RCC 7860 (cell line): ENCODE measurements at places on chromosomes 2 and 18.

- no peak for DNase-seq
Observed at GRCh38 chr2:241081190-241081642, 20.9 kb downstream of the MTERF4 start.

- DNase-seq: peak; percentile 49
Observed at GRCh38 chr2:84631047-84631446, 114.7 kb downstream of the DNAH6 start.

GRCh38 chr2:72115110-72116080 lies 32.3 kb downstream of the CYP26B1 start:
- peak; percentile 92 for DNase-seq

DNA sequence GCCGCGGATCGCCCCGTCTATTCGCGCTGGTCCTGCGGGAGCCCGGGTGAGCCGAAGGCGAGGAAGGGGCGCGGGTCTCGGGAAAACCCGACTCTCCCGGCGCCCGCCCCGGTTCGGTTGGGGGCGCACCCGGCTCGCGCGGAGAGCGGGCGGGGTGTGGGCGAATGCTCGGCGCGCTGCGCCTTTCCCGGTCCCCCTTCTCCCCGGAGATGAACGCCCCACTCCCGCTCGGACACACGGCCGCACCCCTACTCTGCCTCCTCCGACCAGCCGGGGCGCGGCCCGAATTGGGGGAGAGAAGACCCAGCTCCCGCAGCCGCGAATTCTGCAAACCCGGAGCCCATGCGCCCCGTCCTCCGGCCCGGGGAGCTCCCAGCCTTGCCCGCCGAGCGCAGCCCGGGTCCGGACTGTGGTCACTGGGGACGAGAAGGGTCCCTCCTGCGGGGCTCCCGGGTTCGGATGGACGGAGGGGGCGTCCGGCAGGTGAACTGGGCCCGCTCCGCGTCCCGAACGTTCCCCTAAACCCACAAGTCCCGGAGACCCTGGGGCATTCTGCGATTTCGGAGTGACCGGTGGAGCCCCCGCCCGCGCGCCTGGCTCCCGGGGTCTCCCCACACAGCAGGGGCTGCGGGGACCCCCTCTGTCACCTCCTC lies 734 bp downstream of the KCNG2 start:
- DNase-seq: no peak

GRCh38 chr2:48510329-48510728 lies 19.6 kb upstream of the STON1 start:
- DNase-seq: no peak

- no peak for DNase-seq
Observed at GRCh38 chr18:70418546-70419311, 129.9 kb downstream of the SOCS6 start.

GRCh38 chr2:78870343-78870967 lies 155.0 kb upstream of the REG3G start:
- no peak for DNase-seq

GRCh38 chr2:176931588-176932563 lies 280.7 kb upstream of the HNRNPA3 start:
- DNase-seq: peak; percentile 62

GRCh38 chr2:69597843-69598610 lies 45.5 kb downstream of the AAK1 start:
- DNase-seq: no peak

DNA sequence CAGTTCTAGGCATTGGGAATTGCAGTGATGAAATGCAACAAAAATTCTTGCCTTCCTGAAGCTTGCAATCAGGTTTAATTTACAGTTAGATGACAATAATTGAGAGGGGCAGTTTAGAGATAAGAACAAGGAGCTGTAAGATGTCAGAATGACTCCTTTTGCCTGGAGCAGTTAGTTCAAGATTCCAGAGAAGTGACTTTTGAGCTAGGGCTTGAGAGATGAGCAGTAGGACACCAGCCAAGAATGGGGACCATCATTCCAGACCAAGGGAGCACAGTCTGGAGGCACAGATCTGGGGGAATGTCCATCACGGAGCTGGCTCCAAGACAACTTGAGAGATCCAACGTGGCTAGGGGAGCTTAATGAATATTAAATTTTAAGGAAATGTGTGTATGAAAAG lies 26.8 kb downstream of the CACNB4 start:
- DNase-seq: no peak

GRCh38 chr2:8111193-8111592 lies 570.7 kb upstream of the ID2 start:
- DNase-seq: no peak

DNA sequence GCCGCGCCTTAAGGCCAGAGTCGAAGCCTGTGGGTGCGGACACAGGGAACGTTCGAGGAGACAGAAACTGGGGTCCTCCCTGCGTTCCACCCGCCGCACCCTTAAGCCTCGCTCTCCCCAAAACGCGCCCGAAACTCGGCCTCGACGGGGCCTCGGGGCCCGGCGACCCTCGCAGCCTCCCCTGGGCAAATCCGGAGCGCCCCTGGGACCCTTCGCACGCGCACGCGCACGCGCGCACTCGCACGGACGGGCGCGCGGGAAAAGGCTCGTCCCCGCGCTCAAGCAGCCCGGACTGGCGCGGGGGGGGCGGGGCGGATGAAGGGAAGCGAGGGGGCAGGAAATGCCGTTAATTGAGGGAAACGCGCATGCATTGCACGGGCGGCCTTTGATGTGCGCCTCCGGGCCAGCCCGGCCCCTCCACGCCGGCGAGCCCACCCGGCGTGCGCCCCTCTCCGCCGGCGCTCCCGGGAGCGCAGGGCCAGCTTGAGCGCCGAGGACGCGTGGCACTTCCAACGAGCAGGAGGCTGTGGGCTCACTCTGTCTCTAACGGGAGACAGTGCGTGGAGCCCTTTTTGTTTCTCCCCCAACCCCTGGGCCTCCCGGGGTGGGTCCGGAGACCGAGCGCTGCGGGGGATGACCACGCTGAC lies 5.4 kb upstream of the SALL3 start:
- DNase-seq: no peak

GRCh38 chr2:176490061-176490861 lies 221.0 kb downstream of the MTX2 start:
- DNase-seq: no peak

DNA sequence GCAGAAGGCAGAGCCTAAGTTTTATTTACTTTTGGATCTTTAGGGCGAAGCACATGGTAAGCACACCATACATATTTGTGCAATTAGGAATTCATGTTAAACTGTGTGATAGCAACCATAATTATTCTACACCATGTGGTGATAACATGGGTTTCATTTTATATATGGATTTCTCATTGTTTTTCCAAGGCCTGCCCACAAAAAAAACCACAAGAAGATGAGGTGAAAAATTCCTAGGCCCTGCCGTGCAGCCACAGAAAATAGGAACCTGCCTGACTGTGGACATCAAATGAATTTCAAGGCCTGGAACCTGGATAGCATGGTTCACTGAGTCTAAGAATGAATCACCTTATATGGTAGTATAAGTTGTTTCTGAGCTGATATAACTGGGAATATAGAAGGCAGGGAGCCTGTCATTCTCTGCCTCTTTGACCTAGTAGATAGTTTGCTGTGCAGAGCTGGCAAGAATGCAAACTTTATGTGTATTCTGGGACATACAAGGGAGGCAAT lies 22.4 kb upstream of the SSB start:
- peak; percentile 85 for DNase-seq

DNA sequence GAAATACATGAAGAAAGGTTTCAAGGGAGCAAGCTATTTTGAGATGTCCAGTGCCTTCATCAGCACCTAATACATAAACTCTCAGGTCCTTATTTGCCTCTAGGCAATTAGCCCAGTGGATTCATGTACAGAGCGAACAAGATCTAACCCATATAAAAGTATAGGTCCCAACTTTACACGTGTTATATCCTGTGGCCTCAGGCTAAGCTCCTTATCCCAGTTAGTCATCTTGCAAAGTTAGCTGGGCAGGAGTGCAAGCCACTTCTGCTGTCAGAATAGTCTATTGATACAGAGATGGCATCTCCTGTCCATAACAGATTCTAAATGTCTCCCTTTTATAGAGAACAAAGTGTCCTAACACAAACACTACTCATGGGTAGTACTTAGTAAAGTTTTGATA lies 203.9 kb upstream of the PIK3C3 start:
- no peak for DNase-seq

DNA sequence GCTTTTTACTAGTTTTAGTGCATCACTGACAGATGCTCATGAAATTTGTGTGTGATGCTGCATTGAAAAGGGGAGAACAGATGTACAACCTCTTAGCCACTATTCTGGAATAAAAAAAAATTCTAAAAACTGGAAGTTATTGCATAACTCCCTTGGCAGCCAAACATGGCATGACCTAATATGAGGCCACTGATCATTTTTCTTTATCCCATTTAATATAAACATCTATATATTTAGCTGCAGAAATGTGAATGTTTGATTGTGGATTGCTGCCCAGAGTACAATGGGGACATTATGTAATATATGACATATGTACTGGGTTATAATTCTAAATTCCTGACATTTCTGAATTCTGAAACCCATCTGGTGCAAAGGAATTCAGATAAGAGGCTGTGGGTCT lies 86.5 kb downstream of the CDCA7 start:
- DNase-seq: no peak

GRCh38 chr2:99562516-99562915 lies 72.7 kb upstream of the REV1 start:
- DNase-seq: no peak

DNA sequence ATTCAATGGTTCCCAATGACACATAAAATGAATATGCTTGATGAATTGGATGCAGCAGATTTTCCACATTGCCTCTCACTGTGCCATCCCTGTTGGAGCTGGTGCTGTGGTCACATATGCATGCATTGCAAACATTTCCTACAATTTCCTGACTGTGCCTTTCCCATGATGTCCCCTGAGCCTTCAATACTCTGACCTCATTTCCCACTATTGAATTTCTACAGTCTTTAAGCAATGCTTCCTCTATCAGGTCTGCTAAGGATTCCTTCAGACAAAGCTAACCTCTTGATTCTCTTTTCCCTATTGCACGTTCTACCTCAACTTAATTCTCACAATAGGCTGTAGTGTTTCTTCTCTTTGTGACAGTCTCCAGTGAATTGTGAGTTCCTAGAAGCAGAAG lies 342.5 kb upstream of the CRIM1 start:
- DNase-seq: no peak

GRCh38 chr2:200585730-200586643 lies at the start of gene AOX1:
TSS of gene AOX1 (plus strand) at chr2:200586014. CDS start at chr2:200586109, 95 bp downstream.
- no peak for DNase-seq

- DNase-seq: no peak
Observed at GRCh38 chr2:206354129-206354528, 79.7 kb downstream of the ZDBF2 start.

- DNase-seq: no peak
Observed at GRCh38 chr2:191533693-191534180, 144.2 kb upstream of the NABP1 start.

GRCh38 chr2:162564140-162564539 lies 220.2 kb downstream of the GCA start:
- no peak for DNase-seq

- no peak for DNase-seq
Observed at GRCh38 chr2:176573612-176574483, 304.6 kb downstream of the MTX2 start.

- no peak for DNase-seq
Observed at GRCh38 chr18:76230791-76231190, 264.3 kb downstream of the ZNF516 start.

DNA sequence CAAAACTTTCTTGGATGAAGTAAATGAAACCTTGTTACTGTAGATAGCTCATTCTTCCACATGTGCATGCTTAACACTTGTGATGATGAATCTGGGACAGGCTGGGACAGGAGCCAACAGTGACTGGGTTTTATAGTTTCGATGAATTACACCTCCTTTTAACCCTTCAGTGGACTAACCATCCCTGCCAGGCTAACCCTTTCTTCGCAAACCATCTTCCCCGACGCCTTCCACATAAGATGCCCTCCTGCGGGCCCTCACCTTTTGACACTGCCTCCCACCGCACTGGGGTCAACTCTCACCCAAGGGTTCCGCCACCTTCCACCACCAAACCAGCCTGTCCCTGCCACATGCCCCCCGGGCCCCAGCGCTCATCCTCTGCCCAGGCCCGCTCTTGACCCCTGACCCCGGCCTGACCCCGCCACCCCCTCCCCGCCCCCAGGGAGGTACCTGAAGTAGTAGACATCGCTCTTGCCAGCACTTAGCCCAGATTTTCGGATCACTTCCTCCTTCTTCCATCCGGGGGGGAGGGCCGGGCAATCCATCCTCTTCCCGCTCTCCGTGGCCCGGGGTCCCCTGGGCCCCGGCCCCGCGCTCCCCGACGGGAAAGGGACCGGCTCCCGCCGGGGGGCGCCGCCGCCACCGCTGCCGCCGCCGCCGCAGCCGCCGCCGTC lies 764 bp downstream of the MBD2 start:
- DNase-seq: peak; percentile 54

GRCh38 chr2:206020171-206020570 lies 65.8 kb downstream of the INO80D start:
- DNase-seq: no peak

DNA sequence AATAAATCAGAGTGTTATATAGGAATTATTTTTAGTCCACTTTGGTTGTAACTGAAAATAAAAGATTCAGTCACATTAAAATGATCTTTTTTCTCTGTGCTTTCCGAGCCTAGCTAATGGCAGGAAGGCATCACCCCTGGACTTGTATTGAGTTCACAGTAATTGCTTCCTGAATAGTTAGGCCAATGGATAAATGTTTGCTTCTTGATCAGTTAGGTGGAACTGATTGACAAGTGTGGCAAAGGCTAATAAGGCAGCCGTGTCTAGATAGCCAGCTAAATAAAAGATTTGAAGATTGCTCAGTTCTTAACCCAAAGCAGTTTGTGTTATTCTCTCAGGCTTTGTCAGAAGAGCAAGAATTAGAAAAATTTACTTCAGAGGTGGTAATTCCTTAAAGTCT lies 20.8 kb downstream of the FAM171B start:
- DNase-seq: no peak

GRCh38 chr2:217990389-217990788 lies 12.4 kb downstream of the TNS1 start:
- DNase-seq: no peak

- no peak for DNase-seq
Observed at GRCh38 chr18:49024804-49025421, 74.1 kb upstream of the SMAD7 start.

- no peak for DNase-seq
Observed at GRCh38 chr2:120701096-120701495, 34.6 kb upstream of the GLI2 start.

DNA sequence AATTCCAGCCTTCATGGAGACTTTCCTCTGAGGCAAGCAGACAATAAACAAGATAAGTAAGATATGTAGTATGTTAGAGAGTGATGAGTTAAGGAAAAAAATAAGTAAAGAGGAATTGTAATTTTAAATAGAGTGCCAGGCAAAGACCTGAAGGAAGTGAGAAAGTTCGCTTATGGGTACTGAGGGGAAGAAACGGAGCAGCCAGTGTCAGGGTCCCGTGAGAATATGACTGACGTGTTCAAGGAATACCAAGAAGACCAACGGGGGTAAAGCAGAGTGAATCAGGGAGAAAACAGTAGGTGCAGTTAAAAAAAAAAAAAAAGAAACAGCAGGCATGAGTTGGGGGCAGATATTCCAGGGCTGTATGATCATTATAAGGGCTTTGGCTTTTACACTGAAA lies 45.1 kb downstream of the ARHGEF33 start:
- no peak for DNase-seq
